ENCODE measurements at places on chromosomes 3 and 15. TPM values are rescaled to one million over a fixed set of nuclear protein-coding genes. Genes with fewer than 3 reads are reported as not detected.

DNA sequence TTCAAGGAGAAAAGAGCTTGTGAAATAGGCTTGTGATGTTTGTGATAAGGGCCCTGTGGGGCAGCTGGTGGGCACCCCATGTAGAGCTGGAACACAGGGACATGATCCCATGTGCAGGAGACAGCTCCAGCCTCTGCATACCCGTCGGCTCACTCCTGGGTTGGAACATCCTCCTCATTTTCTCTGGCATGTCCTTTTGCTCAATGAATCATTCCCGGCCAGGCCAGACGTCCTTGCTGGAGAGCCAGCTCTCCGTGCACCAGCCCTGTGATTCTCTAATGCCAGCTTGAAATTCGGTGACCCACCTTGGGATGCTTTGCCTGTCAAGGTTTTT lies 77.3 kb downstream of the SMAD3 start:
- DNase-seq, result no peak

GRCh38 chr3:112365035-112365434 lies 32.1 kb downstream of the CD200 start:
- no peak for DNase-seq

GRCh38 chr3:94256888-94257813 lies 194.3 kb downstream of the NSUN3 start:
- DNase-seq, result no peak

The CCDC50 gene
- 34.7 TPM for polyA plus RNA-seq

The GATM gene
- polyA plus RNA-seq, result 421 TPM

Measured in kidney (tissue), 22 donors.